ENCODE measurements at places on chromosomes 2 and 18.

DNA sequence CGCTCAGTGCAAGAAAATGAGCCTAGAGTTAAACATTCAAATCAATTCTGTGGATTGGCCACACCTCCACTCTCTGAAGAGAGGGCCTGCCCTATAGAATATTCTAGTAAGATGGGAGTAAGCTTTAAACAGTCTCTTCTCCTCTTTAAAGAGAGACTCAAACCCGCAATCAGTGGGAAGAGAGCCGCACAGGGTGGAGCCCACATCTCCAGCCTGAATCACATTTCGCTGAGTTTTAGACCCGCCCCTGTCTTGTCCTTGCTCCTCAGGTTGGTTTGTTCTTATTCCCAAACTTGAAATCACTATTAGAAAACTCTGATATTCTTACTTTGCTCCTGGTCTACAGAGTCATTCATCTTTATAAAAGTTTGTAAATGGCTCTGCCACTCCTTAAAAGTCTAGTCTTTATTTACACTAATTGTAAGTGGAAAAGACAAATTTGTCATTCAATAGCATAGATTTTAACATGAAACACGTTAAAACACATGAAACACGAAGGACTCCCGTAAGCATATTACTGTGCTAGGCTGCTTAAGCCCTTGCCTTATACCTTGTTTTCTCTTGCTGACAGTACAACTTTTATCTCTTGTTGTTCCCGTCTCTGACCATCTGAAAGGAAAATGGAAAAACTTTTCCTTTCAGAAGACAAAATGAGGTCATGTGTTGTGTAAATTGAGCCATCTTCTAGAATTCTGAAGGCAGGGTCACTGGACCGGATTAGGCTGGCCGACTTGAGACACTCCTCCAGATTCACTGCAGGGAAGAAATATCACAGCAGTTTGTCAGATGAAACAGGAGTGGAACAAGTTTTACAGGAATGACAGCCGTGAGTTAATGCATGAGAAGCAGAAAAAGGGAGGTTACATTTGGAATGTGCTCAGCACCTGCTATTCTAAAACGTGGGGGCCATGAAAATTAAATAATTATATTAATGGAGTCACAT, 5.6 kb downstream of the DSC1 start:
- no peak for DNase-seq

DNA sequence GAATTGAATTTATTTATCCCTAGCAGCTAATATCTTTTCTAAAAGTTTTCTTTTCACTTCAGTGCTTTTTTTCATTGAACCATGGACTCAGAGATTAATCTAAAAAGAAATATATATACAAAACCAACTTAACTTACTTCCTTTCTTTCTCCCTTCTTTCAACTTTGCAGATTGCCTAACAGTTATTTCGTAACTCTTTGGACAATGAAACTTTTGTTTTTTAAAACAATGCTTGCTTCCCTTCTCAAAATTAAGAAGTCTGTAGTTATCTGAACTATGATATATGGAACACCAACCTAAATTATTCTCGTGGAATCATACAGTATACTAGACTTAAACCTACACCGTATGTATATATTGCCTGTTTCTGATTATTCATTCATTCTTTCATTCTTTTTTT, 62.9 kb downstream of the MIB1 start:
- DNase-seq: peak; percentile 53

DNA sequence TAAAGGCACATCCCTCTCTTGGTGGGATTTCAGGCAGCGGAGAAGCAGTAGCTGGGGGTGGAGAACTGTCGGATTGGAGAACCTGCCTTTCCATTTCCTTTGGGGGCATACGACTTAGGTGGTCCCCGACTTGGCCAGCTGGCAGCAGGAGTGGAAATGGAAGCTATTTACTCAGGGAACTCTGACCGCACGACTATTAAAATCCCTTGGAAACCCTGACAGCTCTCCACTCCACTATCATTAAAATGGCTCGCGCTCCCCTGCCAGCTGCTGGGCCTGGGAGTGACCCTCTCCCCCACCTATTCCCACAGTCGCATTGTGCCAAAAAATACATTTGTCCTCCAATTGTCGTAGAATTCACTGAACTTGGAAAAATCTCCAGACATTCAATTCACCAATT, 77.7 kb upstream of the APCDD1 start:
- no peak for DNase-seq

- peak; percentile 25 for DNase-seq
Measured at GRCh38 chr2:15579641-15580040, 12.0 kb upstream of the DDX1 start.

GRCh38 chr18:44197832-44198611, 482.7 kb upstream of the SETBP1 start:
- peak; percentile 3 for DNase-seq

DNA sequence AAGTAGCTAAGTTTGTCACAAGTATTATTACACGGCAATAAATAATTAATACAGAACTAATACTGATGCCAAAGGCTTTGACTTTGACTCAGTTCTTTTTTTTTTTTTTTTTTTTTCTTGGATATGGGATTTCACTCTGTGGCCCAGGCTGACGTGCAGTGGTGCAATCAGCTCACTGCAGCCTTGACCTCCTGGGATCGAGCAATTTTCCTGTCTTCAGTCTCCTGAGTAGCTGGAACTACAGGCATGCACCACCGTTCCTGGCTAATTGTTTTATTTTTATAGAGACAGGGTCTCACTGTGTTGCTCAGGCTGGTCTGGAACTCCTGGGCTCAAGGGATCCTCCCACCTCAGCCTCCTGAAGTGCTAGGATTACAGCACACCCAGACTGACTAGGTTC, 284.5 kb downstream of the SS18 start:
- DNase-seq: peak; percentile 24

- DNase-seq: no peak
Measured at GRCh38 chr2:238651306-238652052, 196.4 kb upstream of the TWIST2 start.

GRCh38 chr2:37324786-37325624, at the start of gene PRKD3:
TSS of gene PRKD3 (minus strand) at chr2:37324833. CDS start at chr2:37316524, 8,309 bp downstream.
- DNase-seq: peak; percentile 70

GRCh38 chr2:167939514-167940345, 307.7 kb downstream of the STK39 start:
- no peak for DNase-seq

GRCh38 chr2:173159791-173160463, 84.3 kb downstream of the MAP3K20 start:
- DNase-seq: peak; percentile 99

- DNase-seq: peak; percentile 45
Measured at GRCh38 chr2:72570413-72570812, 255.4 kb downstream of the EXOC6B start.

GRCh38 chr2:120390381-120391055, 44.6 kb downstream of the INHBB start:
- no peak for DNase-seq

DNA sequence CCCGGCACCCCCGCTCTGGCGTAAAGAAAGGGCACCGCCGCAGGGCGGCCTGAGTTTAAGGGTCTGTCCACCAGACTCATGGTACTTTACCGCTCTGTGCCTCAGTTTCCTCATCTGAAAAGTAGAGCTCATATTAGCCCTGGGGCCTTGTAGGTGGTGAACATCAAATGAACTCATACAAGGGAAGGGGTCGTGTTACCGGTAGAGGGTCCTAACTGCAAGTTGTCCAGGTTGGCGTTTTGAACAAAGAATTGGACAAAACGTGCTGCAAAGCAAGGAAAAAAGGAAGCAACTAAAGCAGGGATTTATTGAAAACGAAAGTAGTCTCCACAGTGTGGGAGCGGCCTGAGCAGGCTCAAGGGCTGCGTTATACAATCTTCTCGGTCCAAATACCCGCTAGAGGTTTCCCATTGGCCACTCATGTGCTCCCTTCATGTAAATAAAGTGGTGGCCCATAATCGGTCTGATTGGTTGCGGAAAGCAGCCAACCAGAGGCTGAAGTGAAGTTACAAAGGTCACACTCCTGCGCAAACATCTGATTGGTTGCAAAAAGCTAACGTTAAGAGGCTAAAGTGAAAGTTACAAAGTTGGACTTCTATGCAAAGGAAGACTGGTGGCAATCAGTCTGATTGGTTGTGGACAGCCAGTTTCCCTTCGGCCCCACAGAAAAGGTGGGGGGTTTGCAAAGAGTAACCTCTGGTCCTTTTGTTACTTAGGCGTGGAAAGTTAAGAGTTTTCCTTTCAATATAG, 80.7 kb upstream of the LDLRAD4 start:
- peak; percentile 9 for DNase-seq

- no peak for DNase-seq
Measured at GRCh38 chr2:233456934-233457333, 102.6 kb downstream of the DGKD start.

DNA sequence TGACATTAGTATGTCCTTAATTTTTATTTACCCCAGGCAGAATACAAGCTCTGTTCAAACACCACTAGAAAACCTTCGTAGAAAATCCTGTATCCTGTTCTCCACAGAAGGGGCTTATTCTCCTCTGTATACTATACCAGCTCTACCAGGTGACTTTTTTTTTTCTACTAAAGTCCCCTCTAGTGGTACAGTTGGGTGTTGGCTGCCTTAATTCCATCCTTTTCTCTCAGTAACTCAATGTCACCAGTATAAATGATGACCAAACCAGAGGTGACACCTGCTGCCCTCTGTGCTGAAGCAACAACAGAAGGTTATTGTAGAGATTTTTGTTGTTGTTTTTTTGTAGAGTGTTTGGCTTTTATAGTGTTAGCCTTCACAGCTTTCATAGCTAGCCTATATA, 1322.0 kb downstream of the LRP1B start:
- DNase-seq: no peak

DNA sequence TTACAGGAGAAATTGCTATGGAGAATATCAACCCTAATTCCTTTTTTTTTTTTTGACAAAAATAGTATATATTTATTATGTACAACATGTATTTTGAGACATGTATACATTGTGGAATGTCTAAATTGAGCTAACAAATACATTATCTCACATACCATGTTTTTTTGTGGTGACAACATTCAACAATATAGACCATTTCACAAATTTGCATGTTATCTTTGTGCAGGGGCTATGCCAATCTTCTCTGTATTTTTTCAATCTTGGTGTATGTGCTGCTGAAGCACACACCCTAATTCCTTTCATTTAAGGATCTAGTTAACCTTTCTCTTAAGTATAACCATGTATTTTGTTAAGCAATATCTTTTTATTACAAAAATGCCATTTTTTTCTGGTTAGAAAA, 13.2 kb downstream of the SLC39A10 start:
- DNase-seq: no peak

GRCh38 chr2:112541315-112542122, 746 bp upstream of the POLR1B start:
- DNase-seq: peak; percentile 77

- DNase-seq: no peak
Measured at GRCh38 chr18:35941299-35941698, 31.2 kb upstream of the RMP24 start.

- peak; percentile 70 for DNase-seq
Measured at GRCh38 chr2:198135481-198135934, 331.1 kb downstream of the PLCL1 start.

- peak; percentile 16 for DNase-seq
Measured at GRCh38 chr2:91839904-91840868, 3031.0 kb upstream of the TEKT4 start.

GRCh38 chr18:49185623-49186022, 234.9 kb upstream of the SMAD7 start:
- DNase-seq: no peak

- no peak for DNase-seq
Measured at GRCh38 chr18:48904091-48904490, 46.7 kb downstream of the SMAD7 start.

- DNase-seq: no peak
Measured at GRCh38 chr2:27884601-27885000, 5.6 kb downstream of the RBKS start.

GRCh38 chr2:190355968-190356644, 12.7 kb downstream of the INPP1 start:
- no peak for DNase-seq

GRCh38 chr2:6072276-6072675, 380.1 kb downstream of the SOX11 start:
- DNase-seq: no peak

DNA sequence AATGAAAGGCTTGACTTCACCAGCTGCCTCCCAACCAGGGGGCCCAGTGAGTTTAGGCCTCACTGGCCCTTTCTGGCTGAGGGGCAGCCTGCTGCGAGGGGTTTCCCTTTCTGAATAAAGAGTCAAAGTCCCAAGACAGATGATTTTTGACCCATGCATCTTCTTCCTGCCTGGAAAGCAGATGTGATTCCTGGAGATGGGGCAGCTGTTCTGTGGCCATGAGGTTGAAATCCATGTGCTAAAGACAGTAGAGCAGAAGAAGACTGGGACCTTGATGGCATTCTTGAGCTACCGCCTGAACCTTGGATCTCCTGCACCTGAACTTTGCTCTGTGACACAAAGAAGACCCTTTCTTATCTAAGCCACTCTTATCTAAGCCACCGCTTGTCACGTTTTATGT, 19.8 kb downstream of the HPCAL1 start:
- no peak for DNase-seq

DNA sequence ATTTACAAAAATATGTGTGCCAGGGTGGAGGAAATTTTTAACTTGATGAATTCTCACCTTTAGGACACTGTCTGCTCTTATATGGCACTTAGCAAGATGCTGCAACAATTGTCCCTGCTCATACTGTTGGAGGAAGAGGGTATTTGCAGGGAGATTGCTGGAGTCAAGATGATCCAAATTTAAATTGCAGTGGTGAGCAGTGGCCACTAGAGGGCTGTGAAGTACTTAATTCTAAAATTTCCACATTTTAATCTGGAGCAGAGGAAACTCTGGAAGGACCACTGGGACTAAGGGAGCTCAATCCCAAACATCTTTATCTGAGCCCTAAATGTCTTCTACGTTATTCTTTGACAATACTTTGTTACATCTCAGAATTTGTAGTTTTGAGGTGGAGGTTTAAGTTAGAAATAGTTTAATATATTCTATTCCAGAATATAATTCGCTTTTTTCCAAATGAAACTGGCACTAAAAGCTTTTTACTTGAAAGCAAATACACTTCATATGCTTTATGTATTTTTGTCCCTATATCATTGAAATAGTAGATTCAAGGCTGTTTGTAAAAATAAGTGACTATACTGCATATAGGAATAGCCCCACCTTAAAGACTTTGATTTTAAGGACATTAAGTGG, 33.0 kb upstream of the PTH2R start:
- peak; percentile 58 for DNase-seq

All from GM23248 (cell line).